ENCODE measurements at places on chromosomes 12 and 14. TPM values are rescaled to one million over a fixed set of nuclear protein-coding genes. Genes with fewer than 3 reads are reported as not detected.

APOLD1 gene
- polyA plus RNA-seq = 12.1 TPM

PLCZ1 gene
- 1.3 TPM for polyA plus RNA-seq

KIAA0586 gene
- polyA plus RNA-seq = 31.2 TPM

CCDC196 gene
- 0.38 TPM for polyA plus RNA-seq

GDF3 gene
- 0.48 TPM for polyA plus RNA-seq

OTX2 gene
- not detected for polyA plus RNA-seq

Data from left kidney (tissue), 8 donors.